ENCODE measurements at places on chromosomes 16 and 17.

- DNase-seq, result no peak
Measured at GRCh38 chr16:86578061-86578599, at the start of gene FOXL1. Gene FOXL1 (plus strand): TSS chr16:86578549. CDS start chr16:86578724, 175 bp downstream.

DNA sequence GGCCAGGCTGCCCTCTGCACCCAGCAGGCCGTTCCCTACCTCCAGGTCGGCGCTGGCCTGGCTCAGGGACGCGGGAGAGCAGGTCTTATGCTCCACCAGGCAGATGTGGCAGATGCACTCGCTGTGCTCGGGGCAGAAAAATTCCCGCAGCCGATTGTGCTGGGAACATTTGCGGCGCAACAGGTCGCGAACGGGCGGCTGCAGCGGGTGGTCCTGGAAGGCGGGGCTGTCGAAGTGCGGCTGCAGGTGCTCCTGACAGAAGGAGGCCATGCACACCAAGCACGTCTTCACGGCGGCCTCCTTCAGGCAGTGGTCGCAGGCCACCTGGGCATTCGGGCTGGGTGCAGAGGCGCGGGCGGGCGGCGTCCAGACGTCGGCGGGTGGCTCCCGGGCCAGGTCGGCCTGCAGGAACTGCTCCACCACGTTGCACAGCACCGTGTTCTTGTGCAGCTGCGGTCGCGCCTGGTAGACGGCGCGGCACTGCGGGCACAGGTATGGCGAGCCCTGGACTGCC, 439 bp downstream of the TRIM25 start:
- no peak for DNase-seq

GRCh38 chr17:17309356-17309755, 6.2 kb downstream of the NT5M start:
- DNase-seq, result no peak

DNA sequence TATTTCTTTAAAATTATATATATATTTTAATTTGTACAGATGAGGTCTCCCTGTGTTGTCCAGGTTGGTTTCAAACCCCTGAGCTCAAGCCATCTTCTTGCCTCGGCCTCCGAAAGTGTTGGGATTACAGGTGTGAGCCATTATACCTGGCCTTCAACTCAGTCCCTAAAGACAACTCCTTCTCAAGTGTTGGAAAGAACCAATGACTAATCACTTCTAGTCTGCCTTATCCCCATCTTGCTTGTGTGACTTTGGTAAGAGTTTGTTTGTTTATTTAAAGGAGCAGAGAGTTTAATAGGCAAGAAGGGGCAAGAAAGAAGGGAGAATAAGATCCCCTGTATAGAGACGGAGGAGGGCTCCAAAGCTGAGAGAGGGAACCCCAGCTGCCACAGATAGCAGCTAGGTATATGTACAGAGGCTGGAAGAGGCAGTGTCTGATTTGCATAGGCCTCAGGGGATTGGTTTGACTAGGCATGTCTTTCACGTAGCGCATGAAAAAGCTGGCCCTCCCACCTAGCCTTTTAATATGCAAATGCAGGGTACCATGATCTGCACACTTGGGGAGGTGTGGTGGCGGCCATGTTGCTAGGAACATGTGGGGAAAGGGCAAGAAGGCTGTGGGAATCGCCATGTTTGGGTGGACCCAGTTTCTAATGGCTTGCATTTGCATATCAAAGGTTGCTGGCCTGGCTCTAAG, 21.5 kb downstream of the ABCC1 start:
- no peak for DNase-seq
